ENCODE measurements at places on chromosomes 5 and 9. TPM values are rescaled to one million over a fixed set of nuclear protein-coding genes. Genes with fewer than 3 reads are reported as not detected.

The C7 gene
- total RNA-seq, result 1.0 TPM

The SDHA gene
- total RNA-seq, result 78.3 TPM

The LHX6 gene
- 0.69 TPM for total RNA-seq

The CCNI2 gene
- total RNA-seq, result 0.09 TPM

The SMIM33 gene
- total RNA-seq, result not detected

The KCTD16 gene
- 0.65 TPM for total RNA-seq
